ENCODE measurements at places on chromosomes 3 and 15.

GRCh38 chr3:124838963-124839362 lies 48.2 kb downstream of the ITGB5 start:
- no peak for DNase-seq

- no peak for DNase-seq
These were observed 51.6 kb downstream of the ABHD2 start for GRCh38 chr15:89139613-89140499.

GRCh38 chr3:59920822-59921221 lies 871.0 kb upstream of the CFAP20DC start:
- no peak for DNase-seq

- no peak for DNase-seq
These were observed 274.5 kb downstream of the NEK10 start for GRCh38 chr3:27094721-27095120.

DNA sequence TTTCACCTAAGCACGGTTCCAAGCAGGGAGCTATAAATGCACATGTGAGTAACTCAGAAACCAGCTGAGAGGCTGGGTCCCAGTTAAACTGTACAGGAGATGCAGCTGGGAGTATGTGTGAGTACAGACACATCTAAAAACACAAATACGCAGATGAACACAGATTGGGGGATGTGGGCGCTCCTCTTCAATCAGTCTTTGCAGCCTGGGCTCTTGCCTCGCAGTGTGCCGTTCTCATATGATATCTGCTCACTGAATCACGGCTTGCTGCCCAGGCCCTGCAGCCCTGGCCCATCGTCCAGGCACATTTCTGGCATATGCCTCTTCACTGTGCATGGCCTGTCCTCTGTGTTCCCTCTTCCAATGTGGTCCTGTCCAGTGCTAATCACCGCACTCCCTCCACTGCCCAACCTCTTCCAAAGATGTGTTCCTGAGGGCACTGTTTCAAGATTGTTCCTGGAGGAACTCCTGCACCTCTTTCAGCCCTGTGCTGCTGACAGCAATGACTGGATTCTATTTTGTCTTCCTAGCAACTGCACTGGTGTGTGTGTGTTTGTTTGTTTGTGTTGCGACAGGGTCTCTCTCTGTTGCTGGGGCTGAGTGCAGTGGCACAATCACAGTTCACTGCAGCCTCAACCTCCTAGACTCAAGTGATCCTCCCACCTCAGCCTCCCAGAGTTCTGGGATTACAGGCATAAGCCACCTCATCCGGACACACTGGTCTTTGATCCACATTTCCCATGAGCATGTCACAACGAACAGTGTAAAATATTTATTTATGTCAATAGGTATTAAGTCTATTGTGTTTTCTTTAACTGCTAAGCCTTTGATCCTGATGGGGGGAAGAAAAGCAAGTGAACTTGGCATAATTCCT lies 17.0 kb downstream of the CA12 start:
- DNase-seq, result no peak

DNA sequence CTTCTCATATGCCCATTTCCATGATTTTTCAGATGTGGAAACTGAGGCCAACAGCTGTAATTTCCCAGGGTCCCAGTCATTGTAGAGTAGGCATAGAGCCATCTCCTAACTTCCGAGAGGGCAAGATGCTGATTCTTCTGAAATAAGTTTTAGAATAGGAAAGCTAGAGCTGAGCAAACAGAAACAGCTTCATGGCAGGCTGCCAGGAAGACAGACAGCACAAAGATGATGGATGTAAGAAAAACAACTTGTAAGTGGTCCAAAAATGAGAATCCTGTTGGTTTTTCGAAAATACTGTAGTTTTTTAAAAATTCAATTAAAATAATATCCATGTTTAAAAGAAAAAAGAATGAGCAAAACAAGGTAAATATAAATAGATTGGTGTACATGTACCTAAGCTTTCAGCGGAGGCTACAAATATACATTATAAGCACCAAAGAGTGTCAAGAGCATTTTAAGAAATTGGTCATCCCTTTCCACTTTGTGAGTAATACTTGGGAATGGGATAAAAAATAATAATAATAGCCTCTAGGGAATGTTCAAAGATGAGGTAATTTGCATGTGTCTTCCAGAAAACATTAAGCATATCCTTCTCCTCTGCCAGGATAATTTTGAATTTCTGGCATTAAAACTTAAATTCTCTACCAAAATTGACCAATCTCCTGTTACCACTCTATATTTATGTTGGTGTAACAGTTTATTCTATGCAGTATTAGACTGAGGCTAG lies 406.6 kb downstream of the MECOM start:
- DNase-seq, result no peak

GRCh38 chr3:117616227-117616626 lies 906.6 kb downstream of the TUSC7 start:
- DNase-seq, result no peak

- no peak for DNase-seq
These were observed 59.7 kb upstream of the MAGI1 start for GRCh38 chr3:66098436-66098835.

DNA sequence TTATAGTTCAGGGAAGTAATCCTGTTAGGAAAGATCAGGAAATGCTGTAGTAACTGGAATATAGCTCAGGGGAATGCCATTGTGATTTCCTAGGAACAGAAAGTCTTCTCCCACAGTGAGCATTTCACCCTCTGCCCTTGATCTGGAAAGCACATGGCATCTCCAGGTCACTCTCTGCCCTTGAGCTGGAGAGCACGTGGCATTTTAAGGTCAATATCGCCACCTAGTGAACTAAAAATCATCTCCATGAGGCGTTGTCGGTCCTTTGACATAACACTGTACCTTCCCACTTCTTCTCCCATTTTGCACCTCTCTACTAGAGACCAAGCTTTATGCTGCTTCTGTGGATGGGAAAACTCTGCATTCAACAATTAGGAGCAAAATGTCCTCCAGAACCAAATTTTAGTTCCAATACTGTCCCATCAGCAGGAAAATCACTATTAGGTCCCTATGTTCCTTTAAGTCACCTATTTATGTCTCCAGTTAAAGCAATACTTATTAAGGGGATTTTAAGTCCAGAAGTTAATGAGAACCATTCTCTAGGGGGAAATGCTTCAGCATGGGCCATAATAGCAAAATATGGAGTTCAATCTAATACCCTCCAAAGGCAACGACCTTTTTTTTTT lies 54.7 kb upstream of the GK5 start:
- DNase-seq, result peak; percentile 3

GRCh38 chr3:101464235-101464634 lies 48.8 kb downstream of the SENP7 start:
- no peak for DNase-seq

- no peak for DNase-seq
These were observed 106.8 kb upstream of the PRR23C start for GRCh38 chr3:139151530-139151929.

GRCh38 chr3:139307601-139308555 lies 35.9 kb upstream of the MRPS22 start:
- no peak for DNase-seq

- no peak for DNase-seq
These were observed 71.0 kb upstream of the PRR23E start for GRCh38 chr3:127121885-127122284.

DNA sequence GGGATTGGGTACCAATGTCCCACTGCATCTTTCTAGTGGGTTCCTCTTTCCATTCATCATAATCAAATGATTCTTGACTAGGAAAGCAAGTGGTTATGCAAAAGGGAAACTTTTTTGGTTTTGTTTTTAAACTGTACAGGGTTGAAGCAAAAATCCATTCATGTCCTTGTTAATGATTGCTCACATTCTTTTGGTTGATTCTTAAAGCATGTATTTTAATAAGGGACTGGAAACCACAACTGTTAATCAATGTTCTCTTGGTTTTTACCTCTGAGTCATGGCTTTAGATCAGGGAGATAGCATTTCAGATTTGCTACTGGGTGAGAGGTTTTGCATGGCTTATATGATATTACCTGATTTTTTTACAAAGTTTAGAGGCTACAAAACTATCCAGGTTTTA lies 371.7 kb upstream of the RGMA start:
- no peak for DNase-seq

- no peak for DNase-seq
These were observed 683.6 kb upstream of the ARPP21 start for GRCh38 chr3:34955680-34956079.

GRCh38 chr3:66113542-66113941 lies 74.8 kb upstream of the MAGI1 start:
- DNase-seq, result no peak

DNA sequence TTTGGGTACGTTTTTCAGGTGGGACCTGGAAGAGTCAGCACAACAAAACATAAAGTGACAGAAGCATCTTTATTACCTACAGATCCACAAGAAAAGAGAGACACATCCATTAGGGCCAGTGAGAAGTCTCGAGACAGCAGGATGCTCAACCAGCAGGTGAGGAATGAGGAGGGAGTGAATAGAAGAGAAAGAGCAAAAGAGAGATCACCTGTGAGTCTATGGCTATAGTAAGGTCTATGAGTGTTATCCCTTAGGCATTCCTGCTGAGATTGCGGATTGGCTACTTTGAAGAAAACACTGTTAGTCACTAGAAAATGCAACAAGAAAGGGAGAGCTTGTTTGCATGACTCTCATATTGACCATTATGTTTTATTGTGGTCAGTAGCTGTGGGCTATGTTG lies 1556.2 kb upstream of the GBE1 start:
- DNase-seq, result no peak

- DNase-seq, result no peak
These were observed 11.5 kb downstream of the IGDCC3 start for GRCh38 chr15:65366122-65366892.

GRCh38 chr15:39100106-39100660 lies 480.7 kb upstream of the THBS1 start:
- no peak for DNase-seq

DNA sequence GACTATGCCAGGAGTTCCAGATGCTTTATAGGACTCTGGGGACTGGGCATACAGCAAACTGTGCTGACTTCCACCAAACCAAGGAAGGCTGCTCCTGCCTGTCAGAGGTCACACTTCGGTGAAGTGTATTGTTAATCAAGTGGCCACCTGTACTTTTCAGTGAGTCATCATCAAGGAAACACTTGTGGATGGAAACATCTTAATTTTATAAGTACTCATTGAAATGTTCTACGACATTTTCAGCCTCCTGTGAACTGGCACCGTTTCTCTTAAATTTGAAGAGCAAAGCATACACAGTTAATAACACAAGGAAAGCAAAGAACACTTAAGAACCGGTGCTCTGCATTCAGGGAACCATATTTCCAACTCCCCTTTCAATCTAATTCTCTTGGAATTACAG lies 801.7 kb upstream of the DPPA4 start:
- no peak for DNase-seq

DNA sequence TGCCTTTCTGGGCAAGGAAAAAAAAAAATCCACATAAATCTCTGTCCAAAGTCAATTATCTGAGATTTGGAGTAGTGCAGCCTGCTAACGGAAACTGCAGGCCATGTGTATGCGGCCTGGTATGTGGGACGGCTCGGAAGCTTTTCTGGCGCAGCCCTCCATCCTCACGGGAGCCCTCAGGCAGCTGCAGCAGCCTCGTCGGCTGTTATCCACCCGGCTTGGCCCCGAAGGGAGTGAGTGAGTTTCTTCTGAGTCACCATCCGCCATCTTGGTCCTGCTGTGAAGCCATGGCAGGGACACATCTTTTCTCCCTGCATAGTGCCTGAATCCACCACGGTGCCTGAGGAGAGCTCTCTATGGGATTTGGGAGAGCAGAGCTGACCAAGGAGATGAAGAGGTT lies 62.8 kb downstream of the POLR2M start:
- no peak for DNase-seq

DNA sequence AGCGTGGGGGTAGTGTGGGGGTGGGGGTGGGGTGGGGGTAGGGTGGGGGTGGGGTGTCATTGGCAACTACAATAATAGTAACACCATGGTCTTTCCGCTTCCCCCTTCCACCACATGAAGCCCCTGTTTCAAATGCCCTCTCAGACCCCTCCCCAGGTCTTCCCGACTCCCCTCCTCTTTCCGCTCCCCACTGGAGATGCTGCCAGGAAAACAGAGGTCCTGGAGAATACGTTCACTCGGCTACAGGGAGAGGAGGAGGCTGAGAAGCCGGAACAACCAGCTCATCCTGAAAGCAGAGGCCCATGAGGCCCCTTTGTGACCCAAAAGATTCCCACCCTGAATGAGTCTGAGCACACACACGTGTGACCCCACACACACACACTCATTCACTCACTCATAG lies 75.4 kb downstream of the CPN2 start:
- no peak for DNase-seq

GRCh38 chr3:20125897-20126296 lies 60.1 kb downstream of the SGO1 start:
- no peak for DNase-seq

GRCh38 chr15:66151809-66152208 lies 101.7 kb downstream of the MEGF11 start:
- no peak for DNase-seq

DNA sequence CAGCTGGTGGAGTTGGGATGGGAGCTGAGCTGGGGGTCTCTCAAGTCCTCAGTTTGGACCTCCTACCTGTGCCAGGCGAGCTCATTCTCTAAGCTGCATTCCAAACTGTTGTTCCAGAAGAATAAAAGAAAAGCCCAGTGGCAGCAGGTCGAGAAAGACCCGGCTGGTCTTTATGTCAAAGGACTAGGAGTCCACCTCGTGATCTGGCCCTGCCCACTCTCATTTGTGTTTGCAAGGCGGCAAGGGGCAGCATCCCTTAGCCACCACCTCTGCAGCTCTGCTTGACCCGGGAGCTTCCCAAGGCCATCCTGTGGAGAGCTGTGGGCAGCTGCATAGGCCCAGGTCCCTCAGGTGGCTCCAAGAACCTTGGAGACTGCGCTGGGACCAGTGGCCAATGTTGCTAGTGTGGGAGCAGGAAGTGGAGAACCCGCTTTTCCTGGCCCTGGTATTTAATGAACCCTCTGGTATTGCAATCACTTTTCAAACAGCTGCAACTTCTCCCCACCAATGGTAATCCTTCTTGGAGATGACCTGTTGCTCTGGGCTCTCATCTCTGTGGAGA lies 30.9 kb downstream of the KY start:
- no peak for DNase-seq

DNA sequence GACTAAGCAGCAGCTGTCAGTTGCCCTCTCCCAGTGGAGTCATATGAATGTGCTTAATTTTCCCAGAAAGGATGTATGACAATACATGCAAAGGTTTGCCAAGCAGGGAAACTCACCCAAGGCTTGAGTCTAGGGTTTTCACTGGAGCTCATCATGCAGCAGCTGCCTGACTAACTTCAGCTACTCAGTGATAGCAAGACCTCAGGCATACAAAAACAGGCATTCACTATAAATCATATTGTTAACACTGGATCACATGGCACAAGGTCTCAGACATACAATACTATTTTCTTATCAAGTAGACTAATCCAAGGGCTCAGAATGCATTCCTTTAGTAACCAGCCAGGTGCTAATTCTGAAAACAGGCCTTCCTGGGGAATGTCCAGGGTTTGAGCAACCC lies 85.0 kb upstream of the STAC start:
- DNase-seq, result no peak

GRCh38 chr15:89175617-89176191 lies 45.7 kb downstream of the RLBP1 start:
- no peak for DNase-seq

DNA sequence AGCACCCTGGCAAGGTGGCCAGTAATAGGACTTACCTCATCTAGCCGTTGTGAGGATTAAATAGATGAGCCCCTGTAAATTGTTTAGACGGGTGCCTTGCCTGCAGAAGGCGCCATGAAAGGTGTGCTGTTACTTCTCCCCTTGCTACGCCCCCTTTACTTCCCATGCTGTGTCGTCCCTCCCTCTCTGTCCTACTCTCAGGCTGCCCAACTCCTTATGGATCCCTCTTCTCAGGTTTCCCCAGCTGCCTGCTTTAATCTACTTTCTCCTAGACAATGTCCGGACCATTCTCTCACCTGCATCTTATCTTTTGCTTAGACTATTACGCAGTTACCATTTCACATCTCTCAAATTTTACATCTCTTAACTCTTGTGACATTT lies 1.7 kb upstream of the FBXW12 start:
- DNase-seq, result no peak

All from activated T-helper 9 cell treated with anti-CD3 and anti-CD28 coated beads, Interleukin-2, amount 50 U/mL, for 16 hours (primary cell).